NCI-H1092 (cell line): ENCODE measurements at places on chromosomes 3 and 15.

DNA sequence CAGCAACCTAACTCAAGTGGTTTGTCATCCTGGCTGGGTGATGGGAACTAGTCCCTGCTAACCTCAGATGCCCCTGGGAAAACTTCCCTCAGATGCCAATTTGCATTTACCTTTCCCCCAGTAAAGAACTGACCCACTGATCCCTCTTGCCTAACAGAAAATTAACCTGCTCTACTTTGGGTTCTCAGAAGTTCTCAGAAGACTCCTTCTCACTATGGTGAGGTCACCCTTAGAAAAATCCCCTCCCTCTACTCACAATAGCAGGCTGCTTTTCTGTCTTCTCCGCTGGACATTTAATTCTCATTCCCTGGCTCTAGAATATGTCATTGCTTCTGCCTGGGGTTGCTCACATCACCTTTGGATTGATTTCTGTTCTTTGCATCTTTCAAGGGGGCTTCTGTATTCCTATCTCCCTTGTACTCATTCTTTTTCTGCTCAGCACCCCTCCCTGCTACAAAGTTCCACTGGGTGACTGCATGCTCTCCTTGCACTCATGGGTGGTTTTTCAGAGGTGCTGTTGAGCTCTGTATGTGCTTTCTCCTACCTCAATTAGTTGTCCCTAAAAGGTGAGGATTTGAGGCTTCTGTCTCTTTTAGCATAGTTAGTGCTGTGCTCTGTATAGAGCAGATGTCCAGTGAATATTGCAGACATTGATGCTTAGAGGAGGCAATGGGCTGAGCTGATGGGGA, 869 bp downstream of the PLA1A start:
- DNase-seq = no peak

- no peak for DNase-seq
Measured at GRCh38 chr15:72706266-72706665, 20.3 kb downstream of the BBS4 start.

- DNase-seq = no peak
Measured at GRCh38 chr15:90322538-90322937, 29.5 kb upstream of the ZNF774 start.

DNA sequence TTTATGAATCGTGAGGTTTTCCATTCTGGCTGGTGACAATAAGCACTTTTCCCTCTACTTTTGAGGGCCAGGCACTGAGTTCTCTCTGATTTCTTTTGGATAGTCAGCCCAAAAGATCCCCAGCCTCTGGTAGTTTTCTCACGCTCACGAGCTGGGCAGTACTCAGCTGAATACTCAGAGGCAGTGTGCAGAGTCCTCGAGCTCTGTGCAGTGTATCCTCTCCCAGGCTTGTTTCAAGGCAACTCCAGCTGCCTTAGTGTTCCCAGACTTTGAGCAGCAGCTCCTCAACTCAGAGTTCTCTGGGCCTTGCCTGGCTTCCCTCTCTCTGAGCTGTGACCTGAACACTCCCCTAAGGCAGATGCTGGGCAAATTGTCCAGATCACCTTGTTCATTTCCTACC, 59.1 kb upstream of the IQSEC1 start:
- no peak for DNase-seq

GRCh38 chr3:151393941-151394340, 9.4 kb upstream of the P2RY12 start:
- no peak for DNase-seq

DNA sequence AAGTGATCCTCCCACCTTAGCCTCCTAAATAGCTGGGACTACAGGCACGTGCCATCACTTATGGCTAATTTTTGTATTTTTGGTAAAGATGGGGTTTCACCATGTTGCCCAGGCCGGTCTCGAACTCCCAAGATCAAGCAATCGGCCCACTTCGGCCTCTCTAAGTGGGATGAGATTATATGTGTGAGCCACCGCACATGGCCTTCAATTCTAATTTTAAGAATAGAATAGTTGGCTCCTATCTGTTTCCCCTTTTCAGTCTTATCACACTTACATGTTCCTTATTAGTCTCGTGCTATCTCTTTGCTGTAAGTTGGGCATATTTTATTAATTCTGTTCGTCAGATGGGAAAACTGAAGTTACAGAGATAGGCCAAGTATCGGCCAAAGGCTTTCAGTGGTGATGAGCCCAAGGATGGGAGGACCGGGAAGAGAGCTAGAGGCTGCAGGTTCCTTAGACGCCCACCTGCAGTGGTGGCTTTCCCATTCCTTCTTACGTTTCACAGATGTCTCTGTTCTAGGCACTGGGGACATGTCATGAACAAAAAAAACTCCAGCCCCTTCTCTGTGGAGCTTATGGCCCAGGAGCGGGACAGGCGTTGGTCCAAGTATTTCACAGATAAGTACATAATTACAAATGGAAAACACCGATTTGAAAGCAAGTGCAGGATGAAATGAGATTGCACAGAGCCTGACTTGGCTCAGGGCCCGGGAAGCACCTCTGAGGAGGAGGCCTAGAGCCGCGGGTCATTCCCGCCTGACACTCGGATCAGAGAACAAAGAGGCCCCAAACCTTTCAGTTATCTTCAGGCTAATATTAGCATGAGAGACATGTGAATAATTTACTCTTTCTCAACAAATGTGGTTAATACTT, 91.1 kb upstream of the KLF13 start:
- DNase-seq = peak; percentile 88

GRCh38 chr3:169764312-169764881, 463 bp downstream of the TERC start:
- DNase-seq = peak; percentile 32

DNA sequence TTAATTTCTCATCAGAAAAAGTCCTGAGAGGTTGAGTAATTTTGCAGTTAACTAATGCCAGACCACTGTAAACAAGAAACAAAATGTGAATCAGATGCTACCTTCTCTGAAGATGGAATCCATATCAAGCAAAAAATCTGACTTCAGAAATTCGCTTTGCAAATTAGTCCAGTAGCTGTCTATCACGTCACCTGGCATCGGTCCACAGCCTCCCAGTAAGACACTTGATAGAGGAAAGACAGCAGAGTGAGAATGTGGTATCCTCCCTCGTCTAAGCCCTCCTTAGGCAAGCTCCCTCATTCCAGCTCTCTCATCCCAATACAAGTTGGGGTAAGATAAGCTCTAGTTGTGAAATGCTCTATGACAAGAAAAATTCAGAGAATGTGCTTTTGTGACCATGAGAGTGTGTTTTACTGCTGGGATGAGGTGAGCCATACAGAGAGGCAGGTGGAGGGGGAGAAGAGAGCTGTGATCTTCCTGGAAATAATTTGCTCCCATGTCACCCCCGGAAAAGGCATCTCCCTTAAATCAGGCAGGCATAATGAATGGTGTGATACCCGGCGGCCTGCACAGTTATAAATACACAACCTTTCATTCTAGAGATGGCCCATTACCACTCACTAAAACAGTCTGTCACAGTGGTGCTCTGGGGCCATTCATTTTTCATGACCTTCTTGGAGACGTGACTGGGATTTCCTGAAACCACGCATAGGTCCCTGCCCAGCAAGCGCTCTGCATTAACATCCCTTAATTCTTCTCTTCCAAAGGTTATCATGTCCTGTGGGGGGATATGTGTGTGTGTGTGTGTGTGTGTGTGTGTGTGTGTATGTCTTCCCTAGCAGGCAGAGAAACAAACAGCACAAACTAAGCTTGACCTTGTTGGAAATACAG, 602.0 kb upstream of the KCNMB2 start:
- peak; percentile 59 for DNase-seq

- no peak for DNase-seq
Measured at GRCh38 chr3:877001-877400, 215.8 kb upstream of the CNTN6 start.

DNA sequence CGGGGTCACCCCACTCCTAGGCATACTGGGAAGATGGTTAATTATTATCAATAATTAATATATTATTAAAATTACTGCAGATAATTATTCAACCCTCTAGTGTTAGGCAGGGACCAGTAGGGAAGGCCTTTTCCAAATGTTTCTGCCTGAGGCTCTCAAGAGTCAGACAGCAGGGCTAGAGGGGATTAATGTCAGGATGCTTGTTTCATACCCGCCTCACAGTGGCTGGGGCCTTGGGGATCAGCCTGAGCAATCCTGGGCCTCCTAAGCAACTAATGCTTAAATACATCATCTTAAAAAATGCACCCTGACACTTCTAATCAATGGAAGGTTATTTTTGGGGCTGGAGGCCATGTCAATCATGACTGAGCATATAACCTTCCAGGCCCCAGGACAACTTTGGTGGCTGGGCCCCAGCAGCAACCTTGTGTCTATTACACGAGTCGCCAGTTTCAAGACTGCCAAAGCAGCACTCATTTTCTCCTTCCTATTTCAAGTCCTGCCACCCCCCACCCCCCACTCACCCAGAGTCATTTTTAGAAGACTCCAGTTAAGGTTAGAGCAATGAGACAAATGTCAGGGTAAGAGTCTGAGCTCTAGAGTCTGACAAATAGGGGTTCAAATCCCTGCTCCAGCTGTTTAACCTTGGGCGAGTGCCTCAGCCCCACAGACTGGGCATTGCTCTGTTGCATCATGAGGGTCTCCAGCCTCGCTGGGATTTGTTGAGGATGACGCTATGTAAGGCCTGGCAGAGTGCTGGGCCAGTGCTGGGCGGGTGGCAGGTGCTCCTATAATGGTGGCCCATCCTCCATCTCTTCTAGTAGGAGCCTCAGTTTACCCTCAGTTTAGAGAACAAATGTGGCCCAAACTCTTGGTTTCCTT, 6.1 kb downstream of the AMOTL2 start:
- no peak for DNase-seq

DNA sequence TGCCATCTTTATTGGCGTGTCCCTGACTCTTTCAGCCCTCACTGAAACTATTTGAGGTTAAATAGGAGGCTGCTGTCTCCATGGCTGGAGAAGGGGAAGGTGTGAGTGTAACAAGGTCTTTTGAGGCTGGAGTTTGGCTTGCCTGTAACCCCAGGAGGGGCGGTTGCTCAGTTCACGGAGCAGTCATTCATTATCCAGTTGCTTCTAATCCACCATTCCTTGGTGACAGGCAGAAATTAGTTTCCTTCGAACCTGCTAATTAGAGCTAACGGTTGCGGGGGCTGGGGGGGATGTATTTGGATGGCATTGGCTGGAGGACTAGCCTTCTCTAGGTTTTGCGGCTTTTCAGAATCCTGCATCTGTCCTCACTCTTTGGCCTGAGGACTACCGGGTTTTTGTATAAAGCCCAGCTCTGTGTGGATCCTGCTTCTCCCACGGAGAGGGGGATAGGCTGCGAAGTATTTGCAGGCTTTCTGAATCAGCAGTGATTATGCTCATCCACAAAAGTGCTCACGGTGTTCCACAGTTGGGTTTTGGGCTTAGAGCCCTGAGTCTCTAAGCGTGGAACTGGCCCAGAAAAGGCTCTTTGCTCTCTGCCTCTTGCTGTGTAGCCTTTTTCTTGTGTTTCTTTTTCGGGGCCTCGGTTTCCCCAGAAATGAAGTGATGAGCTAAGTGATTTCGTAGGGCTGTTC, 18.6 kb downstream of the FGD5 start:
- DNase-seq = no peak

DNA sequence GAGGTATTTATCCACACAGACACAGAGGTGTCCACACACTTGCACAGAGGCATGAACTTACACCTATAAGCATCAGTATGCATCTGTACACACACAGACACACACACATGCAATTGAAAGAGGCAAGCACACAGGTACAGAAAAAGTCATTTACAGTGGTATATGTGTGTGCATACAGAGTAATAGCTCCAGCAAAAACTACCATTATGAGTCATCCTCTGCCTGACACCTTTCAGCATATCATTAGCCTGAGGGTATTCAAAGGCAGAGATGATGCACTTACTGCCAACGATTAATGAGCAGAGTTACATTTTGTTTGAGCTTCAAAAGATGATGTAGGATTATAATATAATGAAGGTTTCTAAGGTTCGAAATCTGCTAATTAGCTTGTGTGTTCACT, 100.3 kb upstream of the TPRG1 start:
- DNase-seq = no peak

DNA sequence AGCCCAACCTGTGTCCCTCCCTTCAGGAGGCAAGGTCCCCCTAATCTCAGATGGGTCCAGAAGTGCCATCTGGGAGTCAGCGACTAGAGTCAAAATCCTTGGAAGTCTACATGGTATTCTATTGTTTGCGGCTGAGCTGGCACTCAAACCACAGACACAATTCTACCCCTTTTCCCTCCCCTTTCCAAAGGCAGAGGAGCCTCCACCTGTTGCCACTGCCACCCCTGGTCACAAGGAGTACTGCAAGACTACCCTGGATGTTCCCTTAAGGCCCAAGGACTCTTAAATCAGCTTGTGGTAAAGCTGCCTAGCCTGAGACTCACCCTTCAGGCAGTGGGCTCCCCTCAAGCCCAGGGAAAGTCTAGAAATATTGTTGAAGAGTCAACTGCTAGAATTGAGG, 4.3 kb upstream of the OR5H6 start:
- DNase-seq = no peak

GRCh38 chr3:123397921-123398785, 50.7 kb downstream of the ADCY5 start:
- no peak for DNase-seq

GRCh38 chr3:180362081-180362480, 239.9 kb upstream of the TTC14 start:
- no peak for DNase-seq

DNA sequence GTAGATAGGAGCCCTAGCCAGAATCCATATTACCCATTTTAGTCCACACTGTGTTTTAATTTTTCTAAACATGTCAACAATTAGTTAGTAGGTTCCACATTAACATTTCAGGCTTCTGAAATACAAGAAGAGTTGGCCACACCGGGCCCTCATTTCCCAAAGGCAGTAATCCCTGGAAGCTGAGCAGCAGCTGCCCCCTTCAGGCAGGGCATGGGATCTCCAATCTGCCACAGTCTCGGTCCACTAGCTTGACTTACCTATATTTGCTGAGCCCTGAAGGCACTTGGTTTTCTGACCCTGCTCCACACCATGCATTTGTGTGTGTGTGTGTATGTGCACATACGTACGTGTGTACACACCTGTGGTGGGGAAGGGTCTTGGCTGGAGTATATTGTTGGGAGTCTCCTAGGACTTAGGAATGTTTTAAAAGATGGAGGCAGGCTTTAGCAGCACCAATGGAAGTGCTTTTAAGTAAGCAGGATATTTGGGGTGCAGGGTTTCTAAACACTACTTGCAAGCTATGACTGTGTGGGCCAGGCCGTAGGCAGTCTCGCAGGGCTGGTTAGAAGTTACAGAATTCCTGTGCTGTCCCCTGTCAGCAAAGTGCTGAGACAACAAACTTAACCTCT, 71.2 kb upstream of the SOX14 start:
- DNase-seq = no peak

GRCh38 chr3:40645883-40646282, 121.1 kb downstream of the ZNF621 start:
- DNase-seq = no peak

GRCh38 chr3:172750069-172750367, 508 bp upstream of the ECT2 start:
- no peak for DNase-seq

GRCh38 chr3:177452831-177453450, 255.7 kb upstream of the TBL1XR1 start:
- DNase-seq = no peak
